NCI-H460 (cell line): ENCODE measurements at places on chromosomes 3 and 15.
A peak's percentile ranks its signal among the peaks of the same experiment; 100 is the strongest.

DNA sequence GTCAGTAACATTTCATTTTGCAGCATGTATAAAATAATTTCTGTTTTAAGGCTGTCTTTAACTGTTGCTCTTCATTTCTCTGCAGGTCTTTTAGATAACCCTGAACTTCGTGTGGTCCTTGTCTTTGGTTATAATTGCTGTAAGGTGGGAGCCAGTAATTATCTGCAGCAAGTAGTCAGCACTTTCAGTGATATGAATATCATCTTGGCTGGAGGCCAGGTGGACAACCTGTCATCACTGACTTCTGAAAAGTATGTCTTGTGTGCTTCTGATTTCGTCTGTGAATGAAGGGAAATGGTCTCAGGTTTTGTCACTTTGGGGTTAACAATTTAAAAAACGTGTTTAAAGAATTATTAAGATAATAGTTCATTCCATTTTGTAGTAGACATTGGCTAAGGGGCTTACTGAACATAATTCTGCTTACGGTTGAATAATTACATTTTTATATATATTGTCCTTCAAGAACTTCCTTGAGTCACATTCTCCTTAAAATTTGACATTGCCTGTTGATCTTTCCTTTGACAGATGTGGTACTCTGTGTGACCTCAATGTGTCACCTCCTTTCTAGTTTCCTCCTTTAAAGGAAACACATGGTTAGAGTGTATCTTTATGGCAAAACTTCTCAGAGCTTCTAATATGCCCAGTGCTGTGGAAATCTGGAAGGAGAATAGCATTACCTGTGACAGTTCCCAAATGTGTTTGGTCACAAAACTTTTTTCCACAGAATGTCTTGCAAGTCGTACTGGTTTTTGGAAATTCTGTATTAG, 26.3 kb downstream of the FBXO22 start:
- no peak for DNase-seq

GRCh38 chr3:186152361-186152798, 43.5 kb upstream of the ETV5 start:
- DNase-seq: no peak

GRCh38 chr3:114545193-114545592, 251.4 kb downstream of the TIGIT start:
- no peak for DNase-seq

DNA sequence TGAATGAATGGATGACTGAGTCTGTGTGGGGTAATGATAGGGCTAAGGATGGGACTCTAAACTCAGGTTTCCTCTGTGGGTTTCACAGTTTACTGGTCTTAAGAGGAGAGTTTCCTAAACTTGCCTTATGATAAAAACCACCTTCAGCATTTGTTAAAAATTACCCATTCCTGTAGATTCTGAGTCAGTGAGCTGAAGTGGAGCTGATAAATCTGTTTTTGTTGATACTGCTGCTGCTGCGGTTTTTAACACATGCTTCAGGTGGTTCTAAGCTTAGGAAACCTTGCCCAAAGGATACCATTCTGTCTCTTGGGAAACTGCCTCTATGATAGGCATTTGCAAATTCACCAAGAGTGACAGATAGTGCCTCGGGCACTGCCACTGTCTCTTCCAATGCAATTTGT, 52.6 kb downstream of the MECOM start:
- DNase-seq: no peak

DNA sequence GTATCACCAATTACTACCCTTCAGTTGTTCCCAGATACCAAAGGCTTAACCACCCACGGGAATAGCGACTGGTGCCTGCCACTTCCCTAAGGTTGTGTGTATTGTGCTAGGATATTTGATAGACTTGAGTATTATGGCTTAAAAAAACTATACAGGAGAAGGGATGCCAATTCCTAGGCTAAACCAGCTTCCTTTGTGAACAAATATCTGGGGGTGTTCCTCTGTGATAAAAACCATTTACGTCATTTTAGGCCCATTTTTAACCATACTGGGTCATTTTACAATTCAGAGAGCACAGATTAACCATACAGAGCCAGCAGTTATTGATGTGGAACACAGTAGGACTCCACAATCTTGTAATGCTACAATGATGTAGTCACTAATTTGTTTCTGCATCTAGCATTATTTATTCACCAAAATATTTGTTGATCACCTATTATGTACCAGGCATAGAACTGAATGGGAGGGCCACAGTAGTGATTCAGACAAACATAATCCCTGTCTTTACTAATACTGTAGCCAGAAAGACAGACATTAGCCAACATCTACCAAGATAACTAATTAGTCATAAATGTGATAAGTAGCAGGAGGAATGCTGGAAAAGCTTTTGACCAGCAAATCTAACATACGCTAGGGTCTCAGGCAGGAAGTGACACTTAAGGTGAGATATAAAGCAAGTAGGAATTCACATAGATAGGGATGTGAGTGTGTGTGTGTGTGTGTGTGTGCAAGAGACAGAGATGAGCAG, 184.8 kb downstream of the MECOM start:
- DNase-seq: no peak

GRCh38 chr3:149579161-149579560, 78.7 kb downstream of the WWTR1 start:
- no peak for DNase-seq

- DNase-seq: no peak
These were observed 42.7 kb downstream of the ALCAM start for GRCh38 chr3:105409364-105409763.

DNA sequence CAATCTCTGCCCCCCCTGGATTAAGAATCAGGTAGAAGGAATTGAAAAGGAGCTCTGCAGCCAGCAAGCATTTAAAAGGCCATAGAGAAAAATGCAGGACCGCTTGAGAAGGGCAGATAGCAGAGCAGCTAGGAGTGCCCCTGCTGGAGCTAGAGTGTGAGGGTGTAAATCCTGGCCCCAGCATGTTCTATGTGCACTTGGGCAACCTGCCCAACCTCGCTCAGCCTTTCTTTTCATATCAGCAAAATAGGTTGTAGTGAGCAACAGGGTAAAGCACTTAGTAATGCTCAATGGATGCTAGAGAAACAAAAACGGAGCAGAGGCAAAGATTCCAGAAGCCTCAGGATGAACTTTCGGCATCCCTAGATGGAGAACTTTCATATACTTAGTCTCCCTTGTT, 25.0 kb upstream of the THBS1 start:
- no peak for DNase-seq

DNA sequence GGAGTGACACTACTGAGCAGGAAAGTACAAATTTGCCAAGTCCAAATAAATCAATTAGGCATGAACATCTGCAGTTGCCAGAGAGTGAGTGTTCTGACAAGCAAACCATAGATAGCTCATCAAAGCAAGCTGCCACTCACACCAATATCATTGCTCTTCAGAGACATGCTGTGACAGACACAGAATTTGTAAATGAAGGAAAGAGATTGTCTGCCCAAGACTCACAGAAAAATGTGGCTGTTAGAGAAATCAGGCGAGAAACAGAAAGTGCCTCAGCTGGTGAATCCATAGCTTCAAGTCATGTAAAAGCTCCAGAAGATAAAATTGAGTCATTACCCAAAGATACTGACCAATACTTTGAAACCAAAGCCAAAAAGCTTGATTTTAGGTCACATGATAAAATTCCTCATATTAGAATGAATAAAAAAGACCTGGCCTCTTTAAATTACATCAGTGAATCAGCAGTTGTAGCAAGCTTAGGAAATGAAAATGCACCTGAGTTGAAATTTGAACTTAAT, 50.8 kb downstream of the CRYBG3 start:
- DNase-seq: no peak

DNA sequence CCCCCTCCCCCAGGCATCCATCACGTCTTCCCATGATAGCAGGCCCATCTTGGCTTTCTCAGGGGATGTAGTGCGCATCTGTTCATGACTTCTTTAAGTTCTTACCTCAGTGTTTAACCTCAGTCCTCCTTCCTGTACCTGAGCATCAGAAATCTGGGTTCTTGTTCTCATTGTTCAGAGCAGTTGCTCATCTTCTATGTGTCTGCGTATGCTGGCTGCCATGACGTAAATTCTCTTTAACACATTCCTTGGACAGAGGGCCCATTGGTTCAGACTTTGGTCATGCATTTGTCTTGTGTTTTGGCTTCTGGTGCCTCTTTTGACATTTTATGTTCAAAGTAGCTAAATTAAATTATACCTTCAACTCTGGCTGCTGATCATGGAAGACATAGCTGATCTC, 227.3 kb downstream of the CACNA2D3 start:
- DNase-seq: no peak

DNA sequence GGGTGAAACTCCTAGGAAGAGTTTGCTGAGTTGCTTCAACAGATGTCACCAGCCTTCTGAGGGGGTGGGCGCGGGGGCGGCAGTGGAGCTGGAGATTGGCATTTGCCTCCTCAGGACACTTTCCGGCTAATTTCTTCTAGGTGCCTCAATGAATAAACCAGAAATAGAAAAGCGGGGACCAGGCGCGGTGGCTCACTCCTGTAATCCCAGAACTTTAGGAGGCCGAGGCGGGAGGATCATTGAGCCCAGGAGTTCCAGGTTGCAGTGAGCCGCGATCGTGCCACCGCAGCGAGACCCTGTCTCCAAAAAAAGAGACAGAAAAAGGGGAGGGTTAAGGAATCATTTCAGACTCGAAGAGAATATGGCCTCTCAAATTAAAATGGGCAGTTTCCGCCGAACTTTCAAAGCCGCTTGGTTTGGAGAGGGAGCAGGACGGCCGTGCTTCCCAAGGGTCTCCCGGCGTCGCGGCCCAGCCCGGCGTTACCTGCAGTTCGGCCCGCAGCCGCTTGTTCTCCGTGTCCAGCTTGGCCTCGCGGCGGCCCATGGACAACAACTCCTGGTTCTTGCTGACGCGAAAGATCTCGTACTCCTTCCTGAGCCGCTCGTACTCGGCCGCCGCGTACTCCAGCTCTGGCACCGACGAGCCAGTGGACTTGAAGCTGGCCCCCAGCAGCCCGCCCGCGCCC, 587 bp downstream of the NPHP3 start:
- peak; percentile 32 for DNase-seq

GRCh38 chr3:46848271-46849044, 14.8 kb downstream of the MYL3 start:
- no peak for DNase-seq

- DNase-seq: no peak
These were observed 112.0 kb upstream of the MCTP2 start for GRCh38 chr15:94119298-94119811.

- no peak for DNase-seq
These were observed 358.6 kb upstream of the KCNH8 start for GRCh38 chr3:18789734-18790133.

DNA sequence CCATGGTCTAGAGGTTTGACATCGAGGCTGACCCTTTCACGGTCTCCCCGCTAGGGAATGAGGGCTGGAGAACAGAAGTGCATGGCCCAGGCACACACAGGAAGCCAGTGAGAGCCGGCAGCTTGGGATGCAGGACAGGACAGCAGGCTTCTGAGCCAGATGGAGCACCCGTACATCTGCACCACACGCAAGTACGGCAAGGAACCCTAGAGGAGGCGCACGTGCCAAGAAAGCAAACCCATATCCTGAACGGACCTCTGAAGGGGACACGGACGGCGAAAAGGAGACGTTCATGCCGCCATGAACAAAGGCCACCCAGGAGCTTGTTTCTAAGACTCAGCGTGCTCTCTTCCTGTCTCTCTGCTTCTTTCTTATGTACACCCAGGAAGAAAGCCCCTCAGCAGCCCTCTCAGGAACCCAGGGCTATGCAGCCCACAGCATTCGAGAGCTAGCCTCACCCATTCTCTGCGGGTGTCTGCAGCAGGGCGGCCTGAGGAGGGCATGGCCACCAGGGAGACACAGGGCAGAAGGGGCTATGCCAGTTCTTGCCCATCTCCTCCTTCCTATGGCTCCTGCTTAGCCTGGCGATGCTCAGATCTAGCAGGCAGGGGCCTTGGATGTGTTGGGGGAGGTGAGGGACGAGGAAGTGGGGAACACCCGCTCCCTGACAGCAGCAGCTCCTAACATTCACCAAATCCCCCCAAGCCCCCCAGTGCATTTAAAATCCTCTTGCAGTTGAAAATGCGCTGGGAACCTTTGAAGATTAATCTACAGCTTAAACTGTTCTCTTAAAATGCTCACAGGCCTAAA, 81.3 kb downstream of the PCSK6 start:
- DNase-seq: no peak

DNA sequence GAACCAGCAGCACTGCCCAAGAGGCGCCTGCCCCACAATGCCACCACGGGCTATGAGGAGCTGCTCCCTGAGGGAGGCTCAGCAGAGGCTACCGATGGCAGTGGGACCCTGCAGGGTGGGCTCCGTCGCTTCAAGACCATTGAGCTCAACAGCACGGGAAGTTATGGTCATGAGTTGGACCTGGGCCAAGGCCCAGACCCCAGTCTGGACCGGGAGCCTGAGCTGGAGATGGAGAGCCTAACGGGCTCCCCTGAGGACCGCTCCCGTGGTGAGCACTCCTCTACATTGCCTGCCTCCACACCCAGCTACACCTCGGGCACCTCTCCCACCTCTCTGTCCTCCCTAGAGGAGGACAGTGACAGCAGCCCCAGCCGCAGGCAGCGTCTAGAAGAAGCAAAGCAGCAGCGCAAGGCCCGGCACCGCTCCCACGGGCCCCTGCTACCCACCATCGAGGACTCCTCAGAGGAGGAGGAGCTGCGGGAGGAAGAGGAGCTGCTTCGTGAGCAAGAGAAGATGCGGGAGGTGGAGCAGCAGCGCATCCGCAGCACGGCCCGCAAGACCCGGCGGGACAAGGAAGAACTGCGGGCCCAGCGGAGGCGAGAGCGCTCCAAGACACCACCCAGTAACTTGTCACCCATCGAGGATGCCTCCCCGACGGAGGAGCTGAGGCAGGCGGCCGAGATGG, 21.8 kb upstream of the APEH start:
- no peak for DNase-seq

DNA sequence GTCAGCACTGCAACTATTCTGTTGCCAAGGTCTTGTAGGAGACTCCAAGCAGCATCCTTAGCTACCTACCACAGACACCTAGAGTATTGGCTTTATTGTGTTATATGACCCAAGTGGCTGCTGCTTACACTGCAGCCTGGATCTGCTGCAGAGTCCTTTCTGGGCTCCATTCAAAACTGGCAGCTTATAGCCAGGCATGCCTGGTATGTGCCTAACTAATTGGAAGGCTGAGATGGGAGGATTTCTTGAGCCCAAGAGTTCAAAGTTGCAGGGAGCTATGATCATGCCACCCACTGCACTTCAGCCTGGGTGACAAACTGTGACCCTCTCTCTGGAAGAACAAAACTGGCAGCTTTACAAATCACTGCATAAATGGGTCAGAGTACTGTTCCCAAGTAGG, 8.6 kb downstream of the NDUFB4 start:
- no peak for DNase-seq

GRCh38 chr15:74869726-74870407, 3.3 kb downstream of the SCAMP2 start:
- DNase-seq: no peak

GRCh38 chr3:112074616-112075497, 11.3 kb upstream of the C3orf52 start:
- DNase-seq: peak; percentile 17

DNA sequence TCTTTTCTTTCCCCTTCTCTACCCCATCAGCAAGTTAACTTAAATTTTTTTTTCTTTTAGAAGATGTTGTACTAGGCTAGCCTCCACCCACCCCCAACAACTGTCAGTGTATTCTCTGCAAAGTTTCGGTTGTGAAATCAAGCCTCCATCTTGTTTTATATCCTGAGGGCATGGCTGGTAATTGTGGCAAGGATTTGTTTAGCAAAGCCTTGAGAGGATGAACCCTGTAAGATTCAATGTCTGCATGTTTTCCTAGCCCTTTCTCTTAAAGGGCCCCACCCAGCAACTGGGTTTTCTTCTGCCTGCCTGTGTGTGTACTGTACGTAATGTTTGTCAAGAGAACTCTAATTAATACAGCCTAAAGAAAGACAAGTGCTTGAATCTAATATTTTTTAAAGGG, 475.3 kb downstream of the FHIT start:
- DNase-seq: no peak
